Posterior vena cava (tissue), 2 donors: ENCODE measurements at places on chromosomes 1 and 21.

GRCh38 chr21:14876524-14876840 is 188.3 kb downstream of the NRIP1 start:
- DNase-seq = no peak

DNA sequence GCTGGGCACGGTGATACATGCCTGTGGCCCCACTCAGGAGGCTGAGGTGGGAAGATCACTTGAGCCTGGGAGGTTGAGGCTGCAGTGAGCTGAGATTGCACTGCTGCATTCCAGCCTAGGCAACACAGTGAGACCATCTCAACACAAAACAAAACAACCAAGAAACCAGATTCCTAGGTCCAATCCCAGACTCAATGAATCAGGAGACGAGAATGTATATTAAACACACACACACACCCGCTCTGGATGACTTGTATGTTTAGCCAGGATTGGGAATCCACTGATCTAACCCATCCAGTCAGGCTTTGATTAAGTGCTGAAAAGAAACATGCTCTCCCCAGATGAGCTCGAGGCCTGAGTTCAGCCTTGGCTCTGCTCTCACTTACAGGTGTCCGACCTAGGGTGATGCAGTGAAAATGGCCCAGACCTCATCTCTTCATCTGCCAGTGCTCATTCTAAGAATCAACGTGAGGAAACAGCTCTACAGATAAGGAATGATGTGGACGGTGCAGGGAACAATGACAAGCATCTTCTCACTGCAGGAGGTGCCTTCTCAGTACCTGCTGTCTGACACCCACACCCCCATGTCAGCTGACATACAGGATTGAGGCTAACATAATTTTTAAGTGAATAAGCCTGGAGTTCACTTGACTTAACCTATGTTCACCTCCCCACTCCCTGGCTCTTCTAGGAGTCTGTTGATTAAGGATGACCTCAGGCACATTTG is 15.3 kb upstream of the SRSF4 start:
- DNase-seq = no peak

DNA sequence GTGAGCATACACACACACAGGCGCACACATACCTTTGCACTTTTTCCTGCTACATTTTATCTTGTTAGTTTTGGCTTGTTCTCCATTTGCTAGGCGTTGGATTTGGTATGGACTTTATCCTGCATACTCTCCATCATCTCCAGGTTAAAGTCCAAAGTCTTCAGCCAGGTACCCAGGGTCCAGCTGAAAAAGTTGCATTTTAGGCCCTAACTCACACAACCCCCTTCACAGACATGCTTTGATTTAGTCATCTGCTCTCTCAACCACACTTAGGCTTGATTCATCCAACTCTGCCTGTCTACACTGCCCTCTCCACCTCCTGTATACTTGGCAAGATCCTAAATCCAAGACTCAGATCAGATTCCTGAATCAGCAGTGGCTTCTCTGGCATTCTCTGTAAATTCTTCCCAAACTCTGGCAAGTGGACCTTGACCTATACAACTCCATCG is 10.7 kb upstream of the LAMB3 start:
- no peak for DNase-seq

DNA sequence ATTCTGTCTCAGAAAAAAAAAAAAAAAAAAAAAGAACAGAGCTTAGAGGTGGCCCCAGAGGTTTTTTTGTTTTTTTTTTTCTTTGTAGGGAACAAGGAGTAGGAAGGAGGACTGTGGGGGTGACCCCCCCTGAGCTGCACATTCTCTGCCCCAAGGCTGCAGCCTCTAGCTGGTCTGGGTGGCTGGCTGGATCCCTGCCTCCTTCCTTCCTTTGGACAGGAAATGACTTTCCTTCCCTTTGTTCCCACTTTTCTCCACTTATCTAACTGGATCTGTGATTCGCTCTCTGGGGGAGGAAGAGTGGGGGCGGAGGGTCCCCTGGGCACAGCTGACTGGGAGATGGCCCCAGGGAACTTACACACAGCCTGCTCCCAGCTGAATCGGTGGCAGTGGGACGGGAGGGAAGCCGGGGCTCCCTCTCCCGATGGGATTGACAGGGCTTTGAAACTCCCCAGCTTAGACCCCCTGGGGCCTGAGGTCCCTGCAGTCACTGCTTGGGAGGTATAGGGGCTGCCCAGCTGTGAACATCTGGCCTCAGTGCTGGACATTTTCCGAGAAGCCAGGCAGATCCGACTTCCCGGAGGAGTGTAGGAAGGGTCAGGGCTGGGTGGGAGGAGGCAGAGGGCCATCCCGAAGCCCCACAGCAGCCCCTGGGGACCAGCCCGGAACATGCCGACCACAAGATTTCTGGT is 2.1 kb downstream of the FBLIM1 start:
- peak; percentile 91 for DNase-seq

DNA sequence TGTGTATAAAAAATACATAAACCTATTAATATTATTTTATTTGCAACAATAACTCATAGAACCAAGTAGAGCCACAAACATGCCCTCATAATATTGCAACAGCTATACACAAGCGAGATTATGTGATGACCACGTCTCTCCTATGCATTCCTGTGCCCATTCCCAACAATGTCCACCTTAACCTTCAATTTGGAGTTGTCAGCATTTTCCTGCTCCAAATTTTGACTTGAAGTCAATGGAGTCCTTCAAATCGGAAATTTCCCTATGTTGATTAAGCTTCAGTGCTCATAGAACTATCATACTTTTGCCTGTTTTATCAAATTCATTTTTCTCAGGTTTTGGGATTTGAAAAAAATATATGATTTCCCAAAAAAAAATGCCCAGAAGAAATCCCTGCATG is 27.4 kb upstream of the FAM20B start:
- DNase-seq = no peak

DNA sequence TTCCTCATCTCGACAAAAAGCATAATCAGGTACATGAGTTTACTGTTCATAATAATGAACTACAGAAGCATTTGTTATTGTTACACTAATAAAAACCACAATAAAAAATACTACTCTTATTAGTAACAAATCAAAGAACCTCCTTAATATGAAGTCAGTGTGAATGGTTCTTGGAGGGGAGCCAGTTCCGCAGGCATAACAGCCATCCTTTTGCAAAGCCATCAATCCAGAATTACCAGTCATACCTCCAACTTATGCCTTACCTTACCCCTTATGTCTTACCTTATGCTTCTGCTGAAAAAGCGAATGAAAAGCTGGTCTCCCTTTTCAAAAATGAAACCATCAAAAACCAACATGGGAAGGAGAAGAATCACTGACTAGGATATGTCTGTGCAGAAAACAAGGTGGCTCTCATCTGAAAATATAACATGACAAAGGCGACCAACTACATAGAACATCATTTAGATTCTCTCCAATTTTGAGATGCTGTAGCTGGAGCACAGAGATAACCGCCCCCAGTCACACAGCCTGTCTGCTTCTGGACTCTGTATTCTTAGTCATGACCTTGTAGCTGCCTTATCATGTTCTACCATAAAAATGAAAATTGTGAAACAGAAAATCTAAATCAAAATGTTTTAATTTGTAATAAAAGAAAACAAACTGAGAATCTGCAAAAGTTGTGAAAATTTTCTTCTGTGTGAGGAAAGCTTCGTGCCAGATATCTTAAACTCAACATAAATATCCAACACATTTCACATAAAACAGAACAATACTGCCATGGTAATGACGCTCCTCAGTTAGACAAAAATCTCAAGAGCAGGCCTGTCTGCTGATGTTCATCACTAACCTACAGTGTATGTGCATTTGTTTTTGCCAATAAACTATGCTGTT is 438.2 kb downstream of the SMYD3 start:
- no peak for DNase-seq

DNA sequence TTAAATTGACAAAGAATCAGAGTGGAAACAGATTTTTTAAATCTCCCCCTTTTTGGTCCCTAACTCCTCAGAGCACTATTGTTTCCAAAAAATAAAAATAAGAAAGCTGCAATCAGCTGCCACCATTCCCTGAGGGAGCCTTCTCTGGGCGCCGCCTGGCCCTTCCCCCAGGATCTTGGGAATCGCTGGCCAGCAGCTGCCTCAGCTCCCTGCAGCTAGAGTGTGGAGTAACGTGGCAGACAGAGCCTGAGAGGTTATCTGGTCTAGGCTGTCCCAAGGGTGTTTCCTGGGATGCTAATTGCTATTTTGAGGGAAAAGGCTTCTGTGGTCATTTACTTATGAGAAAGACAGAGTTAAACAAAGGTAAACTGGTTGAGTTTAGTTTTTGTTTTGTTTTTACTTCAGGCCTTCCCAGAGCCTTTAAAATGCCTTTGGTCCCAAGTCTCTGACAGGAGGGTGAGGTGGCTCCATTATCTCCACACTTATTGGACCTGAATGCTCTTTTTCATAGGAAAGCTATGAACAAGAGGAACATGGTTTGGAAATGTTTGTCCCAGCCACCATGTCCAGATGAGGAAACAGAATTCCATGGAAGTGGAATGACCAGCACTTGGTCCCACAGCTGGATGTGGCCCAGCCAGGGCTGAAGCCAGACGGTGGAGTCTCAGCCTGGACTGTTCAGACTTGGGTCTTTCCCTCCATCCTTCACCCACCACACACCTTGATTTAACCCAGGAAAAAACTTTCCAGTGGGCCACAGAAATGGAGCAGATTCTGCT is 14.1 kb upstream of the KIAA1614 start:
- no peak for DNase-seq

DNA sequence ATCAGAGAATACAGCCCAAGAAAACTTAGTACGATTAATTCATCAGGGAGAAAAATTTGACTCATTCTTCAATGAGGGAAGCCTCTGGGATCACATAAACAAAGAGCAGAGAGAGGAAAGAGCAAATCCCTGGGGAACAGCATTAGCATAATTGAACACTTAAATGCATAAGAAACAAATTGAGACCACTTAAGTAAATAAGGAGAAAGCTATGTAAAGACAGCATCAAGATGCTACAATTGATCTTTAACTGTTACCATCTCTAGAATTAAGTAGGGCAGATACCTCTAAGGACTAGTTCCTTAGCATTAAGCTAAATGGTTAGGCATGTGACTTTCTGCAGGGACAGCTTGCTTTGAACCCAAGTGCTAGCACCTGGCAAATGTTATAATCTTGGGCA is 265.1 kb upstream of the NEGR1 start:
- no peak for DNase-seq

GRCh38 chr1:101044749-101045148 is 19.2 kb upstream of the DPH5 start:
- DNase-seq = no peak

GRCh38 chr1:56562891-56563452 is 16.4 kb downstream of the PLPP3 start:
- DNase-seq = no peak

- DNase-seq = no peak
Measured at GRCh38 chr1:234989019-234989418, 139.6 kb downstream of the TOMM20 start.

DNA sequence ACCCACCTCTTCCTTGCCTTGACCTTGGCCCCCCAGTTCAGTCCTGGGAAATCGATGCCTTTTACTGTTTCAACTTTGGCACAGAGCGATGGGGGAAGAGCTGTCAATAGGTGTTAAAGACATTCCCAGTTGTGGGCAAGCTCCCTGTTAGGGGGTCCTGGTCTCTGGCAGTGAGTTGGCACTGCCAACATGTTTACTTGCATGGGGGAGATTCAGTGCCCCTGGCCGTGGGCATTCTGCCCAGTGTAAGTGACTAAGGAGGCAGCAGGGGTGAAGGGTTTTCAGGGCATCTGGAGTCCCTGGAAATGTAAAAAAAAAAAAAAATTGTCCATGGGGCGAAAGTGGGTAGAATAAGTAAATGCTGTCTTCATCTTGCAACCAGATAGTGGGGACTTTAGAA is 407.0 kb downstream of the PTPRU start:
- DNase-seq = no peak

GRCh38 chr1:203513585-203514031 is 19.7 kb downstream of the OPTC start:
- DNase-seq = no peak

- DNase-seq = no peak
Measured at GRCh38 chr1:170711682-170712081, 47.8 kb downstream of the PRRX1 start.

DNA sequence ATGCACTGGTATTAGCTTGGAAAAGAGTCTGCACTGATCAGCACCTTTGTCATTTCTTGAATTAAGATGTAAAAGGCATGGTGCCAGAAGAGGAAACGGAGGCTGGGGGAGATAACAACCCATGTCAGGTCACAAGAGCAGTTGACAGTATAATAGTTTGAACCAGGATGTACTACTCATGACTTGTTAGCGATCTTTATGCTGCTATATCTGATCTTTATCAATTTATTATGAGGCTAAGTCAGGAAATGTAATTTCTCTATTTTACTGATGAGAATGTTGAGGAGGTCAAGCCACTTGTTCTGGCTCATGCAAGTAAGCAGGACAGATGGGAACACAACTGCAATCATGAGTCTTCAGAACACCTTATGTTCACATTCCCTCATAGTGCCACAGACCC is 41.4 kb downstream of the RGS5 start:
- DNase-seq = no peak

- DNase-seq = no peak
Measured at GRCh38 chr1:16082283-16083038, 9.0 kb upstream of the FAM131C start.

- no peak for DNase-seq
Measured at GRCh38 chr21:32802954-32803353, 31.4 kb upstream of the PAXBP1 start.

DNA sequence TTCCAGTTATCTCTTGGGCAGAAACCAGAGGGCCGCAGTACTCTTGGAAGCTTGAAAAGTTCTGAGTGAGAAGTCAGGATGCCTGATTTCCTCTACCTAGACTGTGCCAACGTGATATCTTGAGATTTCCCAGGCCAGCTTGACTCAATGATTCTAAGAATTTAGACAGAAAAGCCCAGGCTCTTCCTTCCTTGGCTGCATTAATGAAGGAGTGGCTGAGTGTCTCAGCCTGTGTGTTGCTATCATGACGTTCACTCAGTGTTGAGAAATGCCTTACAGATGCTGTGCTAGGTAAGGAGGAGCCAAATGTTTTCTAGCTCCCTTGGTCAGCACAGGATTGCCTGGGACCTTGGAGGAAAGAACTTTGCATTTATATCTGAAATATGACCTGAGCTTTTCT is 454.1 kb upstream of the USP24 start:
- no peak for DNase-seq

DNA sequence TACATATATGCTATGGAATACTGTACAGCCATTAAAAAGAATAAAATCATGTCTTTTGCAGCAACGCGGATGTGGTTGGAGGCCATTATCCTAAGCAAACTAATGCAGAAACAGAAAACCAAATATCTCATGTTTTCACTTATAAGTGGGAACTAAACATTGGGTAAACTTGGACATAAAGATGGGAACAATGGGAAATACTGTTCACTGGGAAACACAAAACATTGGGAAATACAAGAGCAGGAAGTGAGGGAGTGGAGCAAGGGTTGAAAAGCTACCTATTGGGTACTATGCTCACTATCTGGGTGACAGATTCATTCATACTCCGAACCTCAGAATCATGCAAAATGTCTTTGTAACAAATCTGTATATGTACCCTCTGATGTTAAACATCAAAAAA is 17.3 kb upstream of the PPT1 start:
- DNase-seq = no peak

GRCh38 chr1:178867670-178868069 is 3.2 kb downstream of the ANGPTL1 start:
- DNase-seq = no peak
